ENCODE measurements at places on chromosomes 2 and 18.

GRCh38 chr2:25512707-25513106, 160.7 kb downstream of the DTNB start:
- no peaks in the 10 kb centered on the region for H3K27me3 ChIP-seq
- no peaks in the 10 kb centered on the region for H3K36me3 ChIP-seq
- no peak for DNase-seq
- H3K4me3 ChIP-seq: peak overlapping the region; percentile 36
- H3K4me1 ChIP-seq: peaks cover 30% of the 10 kb centered on the region
- H3K27ac ChIP-seq: peak overlapping the region; percentile 27

GRCh38 chr2:12168791-12169388, 422.5 kb downstream of the LPIN1 start:
- peaks cover 29% of the 10 kb centered on the region for H3K4me1 ChIP-seq
- no peaks in the 10 kb centered on the region for H3K27me3 ChIP-seq
- DNase-seq: no peak
- H3K36me3 ChIP-seq: no peaks in the 10 kb centered on the region
- peak overlapping the region; percentile 33 for H3K4me3 ChIP-seq

GRCh38 chr2:237633061-237633561, 5.7 kb downstream of the LRRFIP1 start:
- no peak overlapping the region for H3K4me3 ChIP-seq
- no peak overlapping the region for H3K27ac ChIP-seq
- peaks cover 38% of the 10 kb centered on the region for H3K27me3 ChIP-seq
- peaks cover 22% of the 10 kb centered on the region for H3K4me1 ChIP-seq

DNA sequence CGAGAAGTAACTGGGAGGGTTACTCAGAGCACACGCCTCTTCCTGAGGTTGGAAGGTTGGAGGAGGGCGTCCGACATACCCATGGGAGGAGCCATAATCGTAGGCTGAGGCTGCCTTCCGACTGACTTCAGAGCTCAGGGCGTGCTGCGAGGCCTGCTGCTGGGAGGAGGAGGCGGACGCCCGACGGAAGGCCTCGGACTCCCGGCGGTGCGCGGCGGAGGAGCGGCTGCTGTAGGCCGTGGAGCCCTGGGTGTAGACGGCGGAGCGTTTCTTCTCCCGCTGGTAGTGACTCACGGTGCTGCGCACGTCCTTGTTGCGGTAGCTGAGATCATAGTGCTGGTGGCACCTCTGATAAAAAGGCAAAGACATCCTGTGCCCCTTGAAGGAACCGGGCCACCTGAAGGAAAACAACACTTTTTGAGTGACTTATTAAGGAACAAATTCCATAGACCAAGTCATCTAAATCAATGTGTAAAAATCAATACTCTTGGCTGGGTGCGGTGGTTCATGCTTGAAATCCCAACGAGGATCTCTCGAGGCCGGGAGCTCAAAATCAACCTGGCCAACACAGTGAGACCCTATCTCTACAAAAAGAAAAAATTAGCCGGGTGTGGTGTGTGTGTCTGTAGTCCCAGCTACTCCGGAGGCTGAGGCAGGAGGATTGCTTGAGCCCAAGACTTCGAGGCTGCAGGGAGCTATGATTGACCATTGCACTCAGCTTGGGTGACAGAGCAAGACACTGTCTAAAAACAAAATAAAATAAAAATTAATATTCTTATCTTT, 4.7 kb downstream of the MYOM1 start:
- H3K27me3 ChIP-seq: no peaks in the 10 kb centered on the region
- H3K4me1 ChIP-seq: no peaks in the 10 kb centered on the region
- DNase-seq: no peak
- no peak overlapping the region for H3K4me3 ChIP-seq
- peaks cover 13% of the 10 kb centered on the region for H3K36me3 ChIP-seq

DNA sequence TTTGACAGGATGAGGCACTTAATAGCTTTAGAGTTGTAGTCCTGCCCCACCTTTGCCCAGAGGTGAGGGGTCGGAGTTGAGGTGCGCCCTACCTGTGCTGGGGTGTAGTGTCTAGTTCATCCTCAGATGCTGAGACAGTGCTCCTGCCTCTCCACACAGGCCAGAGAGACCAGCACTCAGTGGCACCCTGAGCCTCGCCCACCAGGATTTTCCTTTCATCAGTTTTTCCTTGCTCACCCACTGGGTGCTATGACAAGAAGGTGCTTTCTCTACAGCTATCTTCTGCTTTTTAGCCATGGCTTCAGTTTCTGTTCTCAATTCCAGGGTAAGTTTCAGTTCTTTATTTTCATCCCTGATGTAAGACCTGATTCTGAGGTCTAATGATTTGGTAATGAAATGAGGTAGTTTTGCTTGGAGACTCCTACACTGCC, 16.8 kb upstream of the TMEM131 start:
- H3K27me3 ChIP-seq: no peaks in the 10 kb centered on the region
- H3K27ac ChIP-seq: peak overlapping the region; percentile 96
- H3K4me3 ChIP-seq: peak overlapping the region; percentile 79
- peak; percentile 61 for DNase-seq
- peaks cover 75% of the 10 kb centered on the region for H3K4me1 ChIP-seq

DNA sequence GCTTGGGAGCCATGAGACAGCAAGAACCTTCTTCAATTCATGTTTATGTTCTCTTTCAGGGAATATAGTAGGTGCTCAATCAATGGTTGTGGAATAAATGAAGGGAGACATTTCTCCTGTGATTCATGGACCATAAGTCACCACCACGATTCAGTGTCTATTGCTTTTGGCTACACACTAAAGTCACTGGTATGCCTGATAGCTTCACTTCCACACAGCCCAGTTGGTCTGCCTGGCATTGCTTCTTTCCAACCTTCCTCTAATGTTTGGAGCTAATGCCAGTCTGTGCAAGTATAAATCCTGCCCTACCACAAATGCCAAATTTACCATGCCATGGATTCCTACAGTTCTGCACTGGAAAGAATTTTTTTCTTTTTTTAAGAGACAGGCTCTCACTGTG, 1.3 kb upstream of the CXCR1 start:
- H3K36me3 ChIP-seq: no peaks in the 10 kb centered on the region
- H3K27me3 ChIP-seq: peaks cover 19% of the 10 kb centered on the region
- no peak overlapping the region for H3K4me3 ChIP-seq
- DNase-seq: no peak
- no peak overlapping the region for H3K27ac ChIP-seq

GRCh38 chr18:62512996-62513395, 9.8 kb upstream of the ZCCHC2 start:
- no peaks in the 10 kb centered on the region for H3K27me3 ChIP-seq
- peaks cover 3% of the 10 kb centered on the region for H3K36me3 ChIP-seq
- H3K4me1 ChIP-seq: no peaks in the 10 kb centered on the region
- no peak for DNase-seq

DNA sequence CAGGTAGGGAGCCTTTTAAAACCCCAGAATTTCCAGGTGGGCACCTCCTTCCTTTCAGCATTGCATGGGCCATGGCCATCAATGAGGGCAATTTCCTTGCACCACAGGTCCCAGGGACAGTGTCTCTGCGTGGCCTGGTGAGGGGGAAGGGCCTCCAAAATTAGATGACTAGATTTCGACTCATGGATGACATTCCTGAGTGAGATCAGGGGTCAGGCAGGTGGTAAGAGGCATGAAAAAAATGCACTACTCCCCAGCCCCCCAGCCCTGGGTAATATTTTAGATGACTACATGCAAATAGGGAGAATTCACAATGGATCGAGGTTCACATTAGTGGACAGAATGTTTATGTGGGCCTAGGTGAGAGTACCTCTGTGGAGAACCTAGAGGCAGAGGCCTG, 19.0 kb upstream of the IGFBP5 start:
- H3K4me1 ChIP-seq: no peaks in the 10 kb centered on the region
- H3K27ac ChIP-seq: no peak overlapping the region
- DNase-seq: no peak
- peaks cover 16% of the 10 kb centered on the region for H3K27me3 ChIP-seq

DNA sequence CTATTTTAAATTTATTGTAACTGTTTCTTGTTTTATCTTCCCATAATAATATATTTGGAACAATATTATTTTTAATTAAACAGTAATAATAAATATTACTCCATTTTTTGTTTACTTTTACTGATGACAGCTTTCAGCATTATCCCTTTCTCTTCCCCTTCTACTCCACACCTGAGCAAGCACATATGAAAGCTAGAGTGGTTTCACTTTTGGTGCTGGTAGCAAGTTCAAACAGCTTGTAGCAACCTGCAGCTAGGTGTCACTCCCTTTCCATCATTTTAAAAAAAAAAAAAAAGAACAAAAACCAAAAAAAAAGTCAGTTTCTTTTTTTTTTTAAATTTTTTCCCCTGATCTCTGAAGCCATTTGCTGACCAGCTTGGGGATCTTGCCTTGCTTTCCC, 801.8 kb downstream of the CCDC85A start:
- H3K36me3 ChIP-seq: no peaks in the 10 kb centered on the region
- H3K4me3 ChIP-seq: no peak overlapping the region
- DNase-seq: no peak
- no peaks in the 10 kb centered on the region for H3K4me1 ChIP-seq
- H3K27ac ChIP-seq: no peak overlapping the region
- H3K27me3 ChIP-seq: no peaks in the 10 kb centered on the region

GRCh38 chr2:177058747-177059146, 153.8 kb upstream of the HNRNPA3 start:
- no peaks in the 10 kb centered on the region for H3K4me1 ChIP-seq
- H3K27me3 ChIP-seq: no peaks in the 10 kb centered on the region
- H3K4me3 ChIP-seq: no peak overlapping the region
- H3K27ac ChIP-seq: no peak overlapping the region

DNA sequence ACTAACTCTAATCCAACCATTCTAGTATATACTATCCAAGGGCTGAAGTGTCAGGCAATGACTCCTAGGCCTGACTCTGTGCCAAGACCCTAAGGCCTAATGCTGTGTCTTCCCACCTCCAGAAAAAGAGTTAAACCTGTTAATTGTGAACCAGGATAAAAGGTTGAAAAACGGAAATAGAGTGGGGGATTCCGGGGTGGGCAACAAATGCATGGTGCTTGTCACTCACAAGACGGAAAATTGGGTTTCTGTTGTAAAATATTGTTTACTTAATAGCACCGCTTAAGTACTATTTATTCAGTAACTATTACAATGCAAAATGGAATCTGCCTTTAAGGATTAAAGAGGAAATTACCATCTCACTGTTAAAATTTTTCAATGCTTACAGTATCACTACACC, 3.2 kb downstream of the STK17B start:
- peaks cover 58% of the 10 kb centered on the region for H3K4me1 ChIP-seq
- H3K4me3 ChIP-seq: peak overlapping the region; percentile 99
- DNase-seq: no peak

DNA sequence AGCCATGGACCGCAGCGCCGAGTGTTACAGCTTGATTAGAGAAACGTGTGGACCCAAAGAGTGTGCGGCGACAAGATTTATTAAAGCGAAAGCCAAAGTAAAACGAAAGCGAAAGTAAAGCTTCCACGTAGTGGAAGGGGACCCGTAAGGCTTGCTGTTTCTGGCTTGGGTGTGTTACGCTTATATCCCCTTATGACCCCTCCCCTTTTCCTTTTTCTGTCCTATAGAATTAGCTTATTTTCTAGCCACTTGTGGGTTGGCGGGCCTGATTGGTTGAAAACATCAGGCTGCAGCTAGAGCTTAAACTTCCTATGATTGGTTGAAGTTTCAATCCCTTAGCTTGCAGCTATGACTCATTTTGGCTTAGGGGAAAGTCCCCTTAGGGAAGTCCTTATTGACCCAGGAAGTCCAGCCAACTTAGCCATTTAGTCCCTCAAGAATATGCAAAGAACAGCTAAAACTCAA, 969.7 kb downstream of the DCDC2C start:
- no peak for DNase-seq
- no peaks in the 10 kb centered on the region for H3K27me3 ChIP-seq
- H3K4me1 ChIP-seq: peaks cover 1% of the 10 kb centered on the region
- H3K36me3 ChIP-seq: no peaks in the 10 kb centered on the region
- no peak overlapping the region for H3K4me3 ChIP-seq

DNA sequence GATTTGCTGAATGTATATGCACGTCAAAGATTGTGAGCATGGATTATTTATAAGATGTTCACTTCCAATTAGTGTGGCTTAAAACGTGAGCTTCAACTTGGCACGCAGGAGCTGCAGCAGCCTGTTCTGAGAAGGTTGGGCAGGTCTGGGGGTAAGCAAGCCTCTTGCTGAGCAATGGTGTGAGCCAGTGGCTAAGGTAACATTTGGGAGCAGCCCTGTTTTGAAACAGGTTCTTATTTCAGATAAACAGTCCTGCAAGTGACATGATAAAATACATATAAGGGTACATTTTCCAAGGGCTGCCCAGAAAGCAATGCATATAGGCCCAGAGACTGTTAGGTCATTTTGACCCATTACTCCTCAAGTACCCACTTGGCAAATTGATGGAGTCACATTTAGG, 415.3 kb downstream of the ZNF521 start:
- no peaks in the 10 kb centered on the region for H3K27me3 ChIP-seq
- H3K4me1 ChIP-seq: peaks cover 4% of the 10 kb centered on the region
- no peak overlapping the region for H3K4me3 ChIP-seq
- DNase-seq: no peak

DNA sequence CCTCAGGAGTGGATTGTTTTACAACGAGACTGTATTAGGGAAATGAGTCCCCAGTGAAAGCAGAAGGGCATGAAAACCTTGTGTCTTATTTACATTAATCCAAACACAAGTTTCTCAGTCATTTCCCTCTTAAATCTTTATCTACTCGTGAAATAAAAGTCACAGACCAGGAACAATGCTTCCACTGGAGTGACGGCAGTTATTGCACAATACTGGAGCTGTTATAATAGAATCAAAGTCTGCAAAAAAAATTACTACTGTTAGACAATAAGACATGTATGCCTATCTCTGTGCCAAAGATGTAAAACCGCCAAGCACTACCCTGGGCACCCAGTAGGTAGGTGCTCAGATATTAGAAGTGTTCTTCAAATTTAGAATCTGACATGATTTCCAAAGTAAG, 375.5 kb downstream of the ZNF521 start:
- no peak overlapping the region for H3K4me3 ChIP-seq
- no peak overlapping the region for H3K27ac ChIP-seq
- H3K27me3 ChIP-seq: peaks cover 28% of the 10 kb centered on the region
- no peaks in the 10 kb centered on the region for H3K4me1 ChIP-seq
- DNase-seq: no peak
- no peaks in the 10 kb centered on the region for H3K36me3 ChIP-seq

GRCh38 chr2:42834161-42834560, 41.8 kb upstream of the HAAO start:
- no peaks in the 10 kb centered on the region for H3K4me1 ChIP-seq
- no peaks in the 10 kb centered on the region for H3K27me3 ChIP-seq
- H3K4me3 ChIP-seq: no peak overlapping the region
- DNase-seq: no peak
- H3K36me3 ChIP-seq: peaks cover 2% of the 10 kb centered on the region

GRCh38 chr2:233460726-233461441, 105.7 kb downstream of the USP40 start:
- H3K27me3 ChIP-seq: no peaks in the 10 kb centered on the region
- H3K27ac ChIP-seq: no peak overlapping the region
- no peak for DNase-seq
- H3K4me1 ChIP-seq: no peaks in the 10 kb centered on the region
- peaks cover 92% of the 10 kb centered on the region for H3K36me3 ChIP-seq

- H3K4me3 ChIP-seq: no peak overlapping the region
- no peaks in the 10 kb centered on the region for H3K36me3 ChIP-seq
- peaks cover 2% of the 10 kb centered on the region for H3K27me3 ChIP-seq
- DNase-seq: no peak
- no peak overlapping the region for H3K27ac ChIP-seq
Observed at GRCh38 chr18:79583426-79583825, 96.2 kb upstream of the CTDP1 start.

GRCh38 chr2:239344857-239345216, 56.0 kb downstream of the HDAC4 start:
- H3K4me1 ChIP-seq: peaks cover 4% of the 10 kb centered on the region
- no peak for DNase-seq
- no peaks in the 10 kb centered on the region for H3K27me3 ChIP-seq
- no peak overlapping the region for H3K27ac ChIP-seq
- peaks cover 14% of the 10 kb centered on the region for H3K36me3 ChIP-seq

- no peak overlapping the region for H3K27ac ChIP-seq
- H3K4me3 ChIP-seq: no peak overlapping the region
- H3K27me3 ChIP-seq: no peaks in the 10 kb centered on the region
- H3K4me1 ChIP-seq: no peaks in the 10 kb centered on the region
- no peaks in the 10 kb centered on the region for H3K36me3 ChIP-seq
- DNase-seq: no peak
Observed at GRCh38 chr18:66972681-66973080, 368.8 kb upstream of the CDH19 start.
